ENCODE measurements at places on chromosomes 5 and 9. TPM values are rescaled to one million over a fixed set of nuclear protein-coding genes. Genes with fewer than 3 reads are reported as not detected.
A peak's percentile ranks its signal among the peaks of the same experiment; 100 is the strongest.

The FAXDC2 gene
- total RNA-seq = 4.2 TPM

GRCh38 chr5:100676817-100677631 lies 141.8 kb downstream of the FAM174A start:
- DNase-seq = peak; percentile 35

GRCh38 chr9:2013743-2014475 lies 1.2 kb upstream of the SMARCA2 start:
- DNase-seq = peak; percentile 42

The KCNV2 gene
- not detected for total RNA-seq

The CSNK1A1 gene
- 386 TPM for total RNA-seq

DNA sequence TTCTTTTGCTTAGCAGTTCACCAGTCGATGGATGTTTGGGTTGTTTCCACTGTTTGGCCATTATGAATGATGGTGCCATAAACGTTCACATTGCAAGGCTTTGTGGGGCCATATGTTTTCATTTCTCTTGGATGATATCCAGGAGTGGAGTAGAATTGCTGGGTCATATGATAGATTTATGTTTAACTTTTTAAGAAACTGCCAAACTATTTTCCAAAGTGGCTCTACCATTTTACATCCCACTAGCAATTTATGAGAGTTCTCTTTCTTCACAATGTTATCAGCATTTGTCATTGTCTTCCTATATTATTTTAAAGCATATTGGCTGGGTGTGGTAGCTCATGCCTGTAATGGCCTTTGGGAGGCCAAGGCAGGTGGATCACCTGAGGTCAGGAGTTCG lies 5.2 kb downstream of the GPR107 start:
- DNase-seq = peak; percentile 56

DNA sequence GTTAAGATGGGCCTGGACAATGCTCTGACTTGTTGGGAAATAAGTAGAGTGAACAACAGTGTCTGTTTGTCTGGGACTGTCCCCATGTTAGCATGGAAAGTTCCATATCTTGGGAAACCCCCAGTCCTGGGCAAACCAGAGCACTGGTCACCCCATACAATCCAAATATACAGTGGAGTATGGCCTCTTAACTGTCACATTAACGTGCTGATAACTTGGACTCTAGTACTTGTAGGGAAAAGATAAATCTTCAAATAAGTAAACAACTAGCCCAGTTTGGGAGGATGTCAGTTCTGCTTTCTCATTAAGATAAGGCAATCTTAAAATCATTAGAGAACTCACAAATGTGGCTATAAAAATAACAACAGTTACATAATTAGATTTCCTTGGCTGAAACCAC lies 47.6 kb upstream of the JAK2 start:
- peak; percentile 36 for DNase-seq

- no peak for DNase-seq
Observed at GRCh38 chr9:37271679-37272078, 150.8 kb upstream of the GRHPR start.
